Activated CD8-positive, alpha-beta memory T cell treated with anti-CD3 and anti-CD28 coated beads, Interleukin-2, amount 50 U/mL, for 48 hours (primary cell): ENCODE measurements at places on chromosomes 7 and 10.

DNA sequence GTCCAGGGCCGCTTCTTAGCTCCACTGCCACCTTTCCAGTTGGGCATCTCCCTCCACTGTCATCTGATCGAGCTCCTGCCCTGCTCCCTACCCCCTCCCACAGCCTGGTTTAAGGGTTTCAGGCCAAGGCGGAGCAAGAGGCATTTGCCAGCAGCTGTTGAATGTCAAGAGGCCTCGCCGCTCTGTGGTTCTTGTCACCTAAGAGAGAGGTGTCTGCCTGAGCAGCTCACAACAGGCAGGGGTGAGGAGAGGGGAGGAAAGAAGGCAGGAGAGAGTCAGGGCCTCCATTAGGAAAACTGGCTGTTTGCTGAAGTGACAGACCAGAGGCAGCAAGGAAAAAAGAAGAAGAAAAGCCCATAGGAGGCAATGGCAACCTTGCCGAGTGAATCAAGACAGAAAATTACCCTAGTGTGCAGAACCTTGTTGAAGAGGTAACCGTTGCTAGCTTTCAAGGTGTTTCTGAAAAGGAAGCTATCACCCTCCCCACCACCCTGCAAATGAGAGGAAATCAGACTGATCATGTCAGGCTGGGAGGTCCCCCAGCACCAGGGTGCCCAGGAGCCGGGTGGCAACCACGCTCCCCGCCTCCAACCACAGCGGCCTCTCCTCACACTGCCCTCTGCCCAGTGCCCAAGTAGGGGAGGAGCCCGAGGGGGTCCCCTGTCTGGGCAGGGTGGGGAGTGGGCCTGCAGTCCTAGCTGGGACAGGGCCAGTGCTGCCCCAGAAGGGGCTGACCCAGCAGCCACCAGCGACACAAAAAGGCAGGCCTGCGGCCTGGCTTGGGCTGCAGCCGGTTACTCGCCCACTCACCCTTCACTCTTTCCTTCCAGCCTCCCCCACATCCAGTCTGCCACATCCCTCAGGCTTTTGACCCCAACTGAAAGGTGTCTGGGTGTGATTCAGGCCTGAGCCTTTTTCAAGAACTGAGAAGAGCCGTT lies 7.1 kb downstream of the GATA3 start:
- DNase-seq: peak; percentile 81

- DNase-seq: no peak
Measured at GRCh38 chr7:44176486-44176885, 12.8 kb downstream of the GCK start.

- DNase-seq: no peak
Measured at GRCh38 chr7:22469371-22470143, 30.4 kb downstream of the STEAP1B start.

DNA sequence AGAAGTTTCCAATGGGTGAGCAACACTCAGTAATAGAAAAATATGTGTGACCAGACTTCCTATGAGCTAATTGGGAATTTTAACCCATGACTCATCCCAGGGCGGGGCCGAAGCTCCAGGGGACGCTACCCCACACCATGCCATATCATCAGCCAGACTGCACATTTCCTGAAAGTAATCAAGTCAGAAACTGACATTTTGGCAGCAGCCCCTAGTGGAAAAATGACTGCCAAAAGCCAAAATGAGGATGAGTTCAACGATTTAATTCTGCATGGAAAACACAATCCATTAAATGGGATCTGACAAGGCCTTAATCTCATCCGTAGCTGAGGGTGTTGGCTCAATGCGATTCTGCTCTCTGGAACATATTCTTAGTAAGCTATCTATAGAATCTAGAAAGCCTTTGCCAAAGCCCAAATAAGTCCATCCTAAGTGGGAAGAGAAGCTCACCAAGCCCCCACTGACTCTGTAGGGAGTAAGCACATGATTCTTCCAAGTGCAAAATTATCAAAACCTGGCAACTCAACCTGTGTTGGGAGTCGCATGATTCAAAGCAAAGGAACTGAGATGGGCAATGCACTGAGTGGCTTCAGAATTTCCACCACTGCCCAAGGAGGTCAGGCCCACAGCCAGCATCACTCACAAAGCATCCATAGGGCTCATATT lies 93.1 kb upstream of the PDE1C start:
- DNase-seq: no peak

DNA sequence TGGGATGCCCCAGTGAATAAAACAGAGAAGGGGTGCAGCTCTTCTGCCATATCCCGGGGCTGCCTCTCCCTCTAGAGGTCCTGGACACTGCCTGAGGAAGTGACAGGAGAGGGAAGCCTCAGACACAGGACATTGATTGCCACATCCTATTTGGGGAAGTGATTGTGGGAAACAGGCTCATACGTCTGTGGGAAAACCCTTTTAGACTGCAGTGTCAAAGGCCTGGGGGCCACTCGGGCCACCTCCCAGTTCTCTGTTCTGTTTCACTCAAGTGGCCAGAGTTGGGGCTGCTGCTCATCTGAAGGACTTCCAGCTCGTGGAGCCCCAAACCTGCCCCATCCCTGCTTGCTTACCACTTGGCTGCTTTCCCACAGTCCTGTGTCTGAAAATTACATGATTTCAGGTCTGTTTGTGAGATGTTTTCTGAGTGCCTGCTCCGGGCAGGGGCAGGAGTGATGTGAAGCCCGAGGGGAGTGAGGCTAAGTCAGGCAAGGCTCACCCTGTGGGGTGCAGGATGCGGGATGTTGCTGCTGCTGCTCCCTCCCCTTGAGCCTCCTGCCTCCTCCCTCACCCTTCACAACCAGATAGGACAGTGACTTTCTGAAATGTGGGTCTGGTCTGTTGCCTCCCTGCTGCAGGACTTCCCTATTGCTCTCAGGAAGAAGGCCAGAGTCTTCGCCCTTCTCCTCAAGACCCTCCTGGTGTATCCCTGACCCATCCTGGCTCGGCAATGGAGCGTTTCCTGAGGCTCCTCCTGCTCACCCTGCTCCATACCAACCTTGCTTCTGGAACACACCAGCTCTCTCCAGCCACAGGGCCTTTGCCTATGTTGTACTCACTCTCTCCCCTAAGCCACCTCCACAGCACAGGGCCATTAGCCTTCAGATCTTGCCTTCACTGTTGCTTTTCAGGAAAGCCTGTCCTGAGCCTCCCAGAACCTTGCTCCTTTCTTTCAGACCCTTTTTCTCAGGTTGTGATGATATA lies 58.4 kb downstream of the NEURL1 start:
- no peak for DNase-seq

DNA sequence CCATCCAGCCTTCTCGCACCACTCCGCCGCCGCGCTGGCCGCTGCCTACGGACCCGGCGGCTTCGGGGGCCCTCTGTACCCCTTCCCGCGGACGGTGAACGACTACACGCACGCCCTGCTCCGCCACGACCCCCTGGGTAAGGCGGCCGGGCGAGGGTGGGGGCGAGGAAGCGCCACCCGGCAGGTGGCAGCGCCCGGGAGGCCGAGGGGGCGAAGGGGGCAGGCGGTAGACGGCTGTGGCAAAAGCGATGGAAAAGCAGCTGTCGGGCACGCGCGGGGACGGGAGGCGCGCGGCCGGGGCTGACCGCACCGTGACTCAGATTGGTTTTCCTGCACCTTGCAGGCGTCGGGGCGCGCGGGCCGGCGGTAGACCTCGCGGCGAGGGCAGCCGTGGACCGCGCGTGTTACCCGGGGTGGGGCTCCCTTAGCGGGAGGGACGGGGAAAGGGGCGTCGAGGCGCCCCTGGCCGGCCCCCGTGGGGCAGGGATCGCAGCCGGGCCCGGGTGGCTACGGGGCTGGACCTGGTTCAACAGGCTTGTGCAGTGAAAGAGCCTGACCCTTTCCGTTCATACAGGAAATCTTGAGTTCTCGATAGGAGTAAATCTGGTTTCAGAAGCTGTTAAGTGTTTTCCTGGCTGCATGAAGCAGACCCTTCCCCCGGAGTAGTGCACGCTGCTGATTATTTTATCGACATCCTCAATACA lies 608 bp downstream of the HHEX start:
- DNase-seq: peak; percentile 80

- DNase-seq: peak; percentile 20
Measured at GRCh38 chr10:131852823-131853609, 47.8 kb upstream of the PPP2R2D start.

DNA sequence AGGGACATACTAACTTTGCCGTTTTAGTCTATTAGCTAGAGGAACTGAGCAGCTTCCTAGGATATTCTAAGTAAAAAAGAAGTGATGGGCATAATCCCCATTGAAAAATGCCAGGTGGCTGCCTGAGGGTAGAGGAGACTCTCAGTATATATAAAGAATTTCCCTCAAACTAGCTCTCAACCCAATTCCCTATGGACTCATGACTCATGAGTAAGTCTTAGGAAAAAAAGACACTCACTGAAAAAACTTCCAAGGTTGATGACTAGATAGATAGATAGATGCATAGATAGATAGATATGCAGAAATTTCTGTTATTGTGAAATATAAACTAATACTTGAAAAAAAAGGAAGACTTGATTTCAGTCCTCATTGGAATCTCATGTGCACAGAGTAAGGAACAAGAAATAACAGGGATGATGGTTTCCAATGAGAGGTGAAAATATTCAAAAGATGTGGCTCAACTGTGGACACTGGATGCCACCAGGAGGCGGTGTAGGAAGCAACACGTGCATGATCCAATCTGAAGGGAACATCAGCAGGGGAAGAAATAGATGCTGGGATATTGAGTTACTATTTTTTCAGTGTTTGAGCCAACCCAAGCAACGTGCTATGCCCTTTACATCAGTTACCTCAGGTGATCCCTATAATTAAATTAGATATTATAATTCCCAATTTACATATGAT lies 711.0 kb upstream of the LRRTM3 start:
- DNase-seq: no peak

GRCh38 chr7:8724080-8724718 lies 290.8 kb downstream of the NXPH1 start:
- no peak for DNase-seq

DNA sequence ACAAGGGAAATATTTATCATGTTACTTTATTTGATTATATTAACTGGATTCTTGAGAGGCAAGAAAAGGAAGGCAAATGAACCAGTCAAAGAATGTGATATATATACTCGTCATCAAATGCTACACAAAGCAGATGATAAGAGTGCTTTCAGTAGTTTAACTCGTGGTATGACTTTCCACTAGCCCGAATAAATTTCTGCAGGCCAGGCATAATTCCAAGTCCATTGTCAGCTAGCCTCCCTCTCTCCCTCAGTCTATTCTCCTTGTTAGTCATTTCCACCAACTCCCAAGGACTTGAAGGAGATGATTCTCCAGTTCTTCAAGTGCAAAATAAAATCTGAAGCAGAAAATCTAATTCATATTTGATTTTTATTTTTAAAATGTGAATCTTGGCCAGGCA lies 190.5 kb downstream of the GLI3 start:
- no peak for DNase-seq

DNA sequence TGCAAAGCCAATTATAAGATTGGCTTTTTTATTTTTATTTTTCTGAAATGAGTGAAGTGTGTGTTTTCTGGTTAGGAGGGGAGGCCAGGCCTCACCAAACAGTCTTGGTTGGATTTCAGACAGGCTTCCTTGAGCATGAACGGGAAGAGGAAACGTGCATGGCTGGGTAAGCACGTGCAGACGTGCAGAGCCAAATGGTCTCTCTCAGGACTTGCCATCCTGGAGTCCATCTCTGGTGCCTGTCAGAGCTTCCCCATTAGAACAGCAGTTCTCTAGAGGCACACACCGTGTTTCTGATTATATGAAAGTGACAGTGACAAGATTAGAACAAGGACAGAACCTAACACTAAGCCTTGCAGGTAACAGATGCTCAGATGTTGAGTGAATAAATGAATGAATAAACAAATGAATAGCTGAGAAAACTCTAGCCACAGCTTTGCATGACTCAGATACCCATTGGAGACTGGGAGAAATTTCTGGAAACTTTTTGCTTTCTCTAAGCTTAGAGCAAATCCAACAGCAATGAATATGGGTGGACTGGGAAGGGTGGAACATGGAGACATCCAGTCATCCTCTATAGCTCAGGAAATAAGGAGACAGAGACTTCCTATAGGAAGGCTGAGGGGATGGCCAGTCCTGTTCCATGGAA lies 11.8 kb upstream of the CALD1 start:
- no peak for DNase-seq

- DNase-seq: no peak
Measured at GRCh38 chr10:4847561-4848355, 21.8 kb downstream of the AKR1E2 start.

GRCh38 chr10:70748305-70748704 lies 36.9 kb downstream of the TBATA start:
- DNase-seq: no peak

DNA sequence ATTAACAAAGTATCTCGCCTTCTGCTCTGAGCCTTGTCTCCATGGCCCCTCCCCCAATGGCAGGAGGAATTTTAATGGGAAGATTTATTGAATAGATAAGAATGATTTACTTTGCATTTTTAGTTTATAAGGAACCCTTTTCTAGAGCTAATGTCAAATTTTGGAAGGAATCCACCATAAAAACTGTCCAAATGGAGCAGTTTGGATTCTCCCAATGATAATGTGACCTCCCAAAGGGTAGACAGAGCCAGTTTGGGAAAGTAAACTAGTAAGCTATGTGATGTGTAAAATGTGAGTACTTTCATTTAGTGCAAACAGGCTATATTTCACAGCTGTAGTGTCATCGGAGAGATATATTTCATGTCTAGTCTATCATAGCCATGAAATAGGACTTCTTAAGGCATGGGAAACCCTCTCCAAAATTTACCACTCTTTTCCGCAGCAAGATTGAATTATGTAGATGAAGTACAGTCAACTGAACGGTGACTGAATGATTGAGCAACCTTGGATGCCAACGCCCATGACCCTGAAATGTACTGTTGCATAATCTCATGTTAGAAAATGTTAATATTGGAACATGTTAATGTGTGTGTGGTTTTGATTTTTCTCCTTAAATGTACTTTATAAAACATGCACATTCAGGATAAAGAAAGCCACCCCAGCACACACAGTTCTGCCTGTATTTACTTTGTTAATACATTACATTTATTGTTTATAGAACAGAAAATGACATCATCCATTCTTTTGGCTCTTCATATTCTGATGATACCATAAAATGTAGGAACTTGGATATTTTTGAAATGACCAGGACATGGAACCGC lies 140.6 kb downstream of the NRP1 start:
- DNase-seq: no peak

DNA sequence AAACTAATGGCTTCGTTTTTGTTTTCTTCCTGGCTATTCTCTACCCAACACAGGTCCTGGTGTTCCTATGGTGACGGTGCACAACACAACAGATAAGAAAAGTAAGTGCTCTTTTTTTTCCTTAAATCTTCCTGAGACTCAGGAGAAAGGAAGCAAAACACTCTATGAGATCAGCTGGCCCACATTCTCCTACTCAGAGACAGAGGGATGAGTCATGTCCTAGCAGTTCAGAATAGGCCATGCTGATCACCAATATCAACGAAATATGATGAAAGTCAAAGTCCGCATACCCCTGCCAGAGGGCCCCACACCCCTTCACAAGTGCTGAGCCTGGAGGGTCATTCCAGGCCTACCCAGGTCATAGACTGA lies 149.2 kb downstream of the PAXIP1 start:
- DNase-seq: no peak
